ENCODE measurements at places on chromosomes 16 and 17.

DNA sequence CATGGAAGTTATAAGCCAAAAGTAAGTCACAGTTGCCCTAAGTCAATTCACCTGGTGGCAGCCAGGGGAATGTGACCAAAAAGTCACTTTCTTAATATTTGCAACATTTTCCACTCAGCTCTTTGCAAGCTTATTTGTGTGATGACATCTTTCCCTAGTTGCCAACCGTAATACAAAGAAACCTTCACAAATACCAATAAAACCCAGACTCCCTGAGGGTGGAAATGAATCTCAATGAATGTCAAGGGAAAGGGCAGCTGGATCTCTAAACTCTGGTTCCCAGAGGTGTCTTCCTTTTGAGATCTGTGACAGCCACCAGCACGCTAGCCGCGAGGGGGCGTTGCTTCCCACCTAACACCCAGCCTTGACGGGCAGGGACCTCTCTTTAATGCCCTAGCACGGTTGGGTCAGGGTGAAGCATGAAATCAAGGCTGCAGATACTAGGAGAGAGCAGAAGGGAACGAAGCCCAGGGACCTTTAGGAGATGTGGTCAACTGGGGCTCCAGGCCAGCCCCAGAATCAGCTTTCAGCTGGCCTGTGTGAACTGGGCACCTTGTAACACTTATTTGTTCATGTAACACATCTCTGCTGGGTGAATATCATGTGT lies 82.2 kb downstream of the CMC2 start:
- peak; percentile 69 for DNase-seq

DNA sequence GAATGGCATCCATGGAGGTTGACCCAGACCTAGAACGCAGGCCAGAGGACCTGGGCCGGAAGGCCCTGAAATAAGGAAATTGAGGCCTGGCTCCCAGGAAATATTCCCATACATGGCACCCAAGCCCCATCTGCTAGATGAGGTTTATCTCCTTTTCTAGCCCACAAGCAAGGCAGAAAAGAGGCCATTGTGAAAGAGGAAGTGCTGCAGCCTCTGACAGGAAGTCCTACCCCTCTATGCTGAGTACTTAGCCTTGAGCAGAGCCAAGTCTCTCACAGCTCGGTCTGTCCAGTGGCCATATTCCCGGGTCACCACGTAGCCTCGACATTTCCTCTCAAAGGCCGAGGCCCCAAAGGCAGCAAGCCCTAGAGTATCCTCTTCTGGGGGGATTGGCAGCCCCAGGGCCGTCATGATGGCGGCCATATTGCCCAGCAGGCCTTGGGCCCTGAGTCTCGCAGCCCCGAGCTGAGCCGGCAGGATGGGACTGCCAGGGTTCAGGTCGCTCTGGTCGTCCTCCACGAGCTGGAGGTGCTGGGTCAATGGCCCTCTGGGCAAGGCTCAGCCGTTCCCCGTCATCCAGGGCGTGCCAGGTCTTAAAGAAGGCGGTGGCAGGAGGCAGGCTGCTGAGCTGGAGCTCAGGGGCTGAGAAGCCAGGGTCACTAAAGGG lies 7.8 kb downstream of the CTF1 start:
- DNase-seq, result no peak

- no peak for DNase-seq
These were observed 127.3 kb upstream of the MON1B start for GRCh38 chr16:77063676-77064016.

- no peak for DNase-seq
These were observed at the start of gene HS3ST3A1 for GRCh38 chr17:13601776-13602551. TSS of gene HS3ST3A1 (minus strand) at chr17:13601929. CDS start at chr17:13601129, 800 bp downstream.

GRCh38 chr17:47013341-47013740 lies 34.3 kb upstream of the RPRML start:
- no peak for DNase-seq

DNA sequence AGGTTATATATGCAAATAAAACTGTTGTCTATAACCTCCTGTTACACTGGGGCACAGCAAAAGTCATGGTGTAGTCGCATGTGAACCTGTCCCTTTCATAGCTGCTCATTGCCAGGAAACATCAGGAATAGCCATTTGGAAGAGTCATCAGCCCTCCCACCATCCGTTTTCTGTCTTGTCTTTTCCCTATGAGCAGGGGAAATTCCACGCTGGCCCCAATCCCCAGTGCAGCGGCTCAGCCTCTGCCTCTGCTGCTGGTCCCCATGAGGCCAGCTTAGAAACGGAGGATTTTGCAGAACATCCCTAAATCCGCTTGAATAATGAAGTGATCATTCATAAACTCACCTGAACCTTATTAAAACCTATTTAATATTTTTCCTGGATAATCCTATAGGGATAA lies 10.5 kb downstream of the MAPT start:
- no peak for DNase-seq

DNA sequence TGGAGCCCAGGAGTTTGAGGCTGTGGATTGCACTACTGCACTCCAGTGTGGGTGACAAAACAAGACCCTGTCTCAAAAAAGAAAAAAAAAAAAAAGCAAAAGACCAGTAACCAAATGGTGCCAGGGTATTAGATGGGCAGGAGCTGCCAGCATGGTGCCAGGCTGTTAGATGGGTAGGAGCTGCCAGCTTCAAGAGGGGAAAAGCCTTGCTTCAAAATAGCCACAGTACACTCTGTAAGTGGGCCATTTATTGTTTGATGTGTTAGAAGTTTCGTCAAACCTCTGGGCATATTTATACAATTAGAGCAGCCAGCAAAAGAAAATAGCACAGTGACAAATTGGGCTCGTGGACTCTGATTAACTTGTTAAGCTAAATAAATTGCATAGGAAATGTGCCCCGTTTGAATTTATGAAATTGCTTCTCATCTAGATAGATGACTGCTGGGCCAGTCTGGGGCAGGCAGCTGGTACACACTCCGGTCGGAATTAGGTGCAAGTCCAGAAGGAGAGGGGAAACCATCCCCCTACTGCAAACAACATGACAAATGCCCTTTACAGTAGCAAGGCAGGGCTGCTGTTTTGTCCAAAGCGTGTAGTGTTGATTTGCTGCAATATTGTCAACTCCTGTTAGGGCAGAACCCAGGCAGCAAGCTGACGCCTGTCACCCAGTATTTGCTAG lies 126.3 kb upstream of the IRX3 start:
- DNase-seq, result no peak

DNA sequence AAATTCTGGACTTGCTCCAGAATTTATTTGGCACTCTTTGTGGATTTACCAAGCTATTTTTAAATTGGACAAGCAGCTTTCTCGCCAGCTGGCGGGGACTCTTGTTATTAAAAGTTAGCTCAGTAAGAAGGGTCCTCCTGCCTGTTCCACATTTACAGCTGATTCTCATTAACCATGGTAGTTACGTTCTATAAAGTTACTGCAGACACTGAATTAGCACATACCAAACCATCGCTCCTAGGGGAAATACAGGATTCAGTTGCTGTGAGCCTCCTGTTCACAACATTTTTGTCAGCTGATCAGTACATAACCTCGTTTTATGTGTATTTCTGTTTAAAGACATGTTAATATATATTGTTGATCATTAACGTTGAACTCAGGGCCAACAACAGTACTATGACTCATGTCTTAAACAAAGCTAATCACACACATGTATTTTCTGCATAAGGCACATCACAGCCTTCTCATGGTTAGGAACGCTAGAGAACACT lies 4.2 kb downstream of the LDAF1 start:
- DNase-seq, result no peak

DNA sequence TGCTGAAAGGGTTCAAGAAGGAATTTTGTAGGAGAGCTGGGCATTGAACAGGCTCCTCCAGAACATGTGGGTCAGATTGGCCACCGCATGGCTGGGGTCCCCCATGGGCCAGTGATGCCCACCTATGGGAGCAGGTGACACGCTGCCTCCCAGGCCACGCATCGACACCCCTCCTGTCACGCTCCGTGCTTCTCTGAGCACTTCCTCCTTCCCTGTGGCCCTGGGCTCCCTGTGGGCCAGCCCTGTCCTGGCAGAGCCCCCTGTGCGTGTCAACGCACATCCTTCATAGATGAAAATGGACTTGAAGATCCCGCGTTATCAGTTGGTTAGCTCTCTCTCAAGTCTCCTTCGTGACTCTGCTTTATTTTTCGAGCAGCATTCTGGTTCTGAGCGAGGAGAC lies 160.3 kb downstream of the RPTOR start:
- no peak for DNase-seq

- DNase-seq, result no peak
These were observed 22.6 kb downstream of the TPPP3 start for GRCh38 chr16:67370661-67371060.

DNA sequence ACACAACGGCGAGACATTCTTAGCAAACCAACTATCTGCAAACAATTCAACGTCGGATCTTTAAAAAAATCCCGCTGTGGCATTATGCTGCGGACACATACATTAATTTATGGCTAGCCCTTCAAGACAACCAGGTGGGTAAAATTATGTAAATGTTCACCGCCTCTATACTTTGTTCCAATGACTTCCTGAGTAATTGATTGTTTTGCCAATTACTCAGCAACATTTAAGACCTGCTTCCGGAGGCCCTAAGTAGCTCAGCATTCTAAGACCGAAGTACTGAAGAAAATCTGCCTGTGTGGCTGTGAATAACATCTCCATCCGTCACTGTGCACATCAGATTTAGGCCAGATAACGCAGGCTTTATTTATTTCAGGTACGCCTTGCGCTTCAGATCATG lies 23.3 kb downstream of the QPRT start:
- no peak for DNase-seq

GRCh38 chr17:37488607-37489196 lies 989 bp upstream of the DUSP14 start:
- DNase-seq, result peak; percentile 61

DNA sequence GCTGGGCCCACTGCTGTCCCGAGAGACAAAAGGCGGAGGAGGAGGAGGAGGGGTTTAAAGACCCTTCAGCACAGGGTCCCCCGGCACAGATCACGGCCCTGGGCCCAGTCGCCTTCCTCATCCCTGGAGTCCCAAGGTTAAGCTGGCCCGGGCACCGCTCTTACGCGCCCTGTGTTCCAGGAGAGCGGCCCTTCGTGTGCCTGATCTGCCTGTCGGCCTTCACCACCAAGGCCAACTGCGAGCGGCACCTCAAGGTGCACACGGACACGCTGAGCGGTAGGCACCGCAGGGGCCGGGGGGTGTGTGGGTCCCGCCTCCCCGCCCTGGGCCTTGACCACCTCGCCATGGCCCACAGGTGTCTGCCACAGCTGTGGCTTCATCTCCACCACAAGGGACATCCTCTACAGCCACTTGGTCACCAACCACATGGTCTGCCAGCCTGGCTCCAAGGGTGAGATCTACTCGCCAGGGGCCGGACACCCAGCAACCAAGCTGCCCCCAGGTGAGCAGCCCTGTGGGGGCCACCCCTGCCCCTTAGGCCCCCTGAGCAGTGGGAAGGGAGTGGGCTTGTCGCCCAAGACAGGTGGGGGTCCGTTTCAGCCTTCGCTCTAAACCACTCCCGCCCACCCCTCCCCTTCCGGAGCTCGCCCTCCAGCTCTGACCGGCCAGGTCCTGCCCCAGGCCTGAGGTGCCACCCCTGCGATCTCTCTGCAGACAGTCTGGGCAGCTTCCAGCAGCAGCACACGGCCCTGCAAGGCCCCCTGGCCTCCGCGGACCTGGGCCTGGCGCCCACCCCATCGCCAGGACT lies 37.6 kb upstream of the ZC3H18 start:
- no peak for DNase-seq

- DNase-seq, result no peak
These were observed 117.8 kb downstream of the SOCS1 start for GRCh38 chr16:11138022-11138768.

DNA sequence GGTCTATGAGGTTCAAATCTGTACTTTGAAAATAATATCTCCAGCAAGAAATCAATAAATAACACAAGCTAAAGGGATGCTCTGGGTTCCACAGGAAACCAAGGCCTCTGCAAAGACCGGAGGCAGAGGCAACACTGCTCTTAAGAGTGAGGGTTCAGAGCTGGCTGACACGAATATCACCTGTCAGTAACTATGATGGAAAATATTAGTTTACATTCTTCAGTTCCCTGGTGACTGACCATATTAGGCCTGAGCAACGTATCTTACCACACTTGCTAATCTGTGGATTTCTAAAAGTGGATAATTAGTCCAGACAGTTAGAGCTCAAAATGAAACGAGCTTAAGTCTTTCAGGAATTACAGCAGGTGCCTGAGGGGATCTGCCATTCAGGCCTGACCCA lies 459.3 kb downstream of the HS3ST3B1 start:
- no peak for DNase-seq

DNA sequence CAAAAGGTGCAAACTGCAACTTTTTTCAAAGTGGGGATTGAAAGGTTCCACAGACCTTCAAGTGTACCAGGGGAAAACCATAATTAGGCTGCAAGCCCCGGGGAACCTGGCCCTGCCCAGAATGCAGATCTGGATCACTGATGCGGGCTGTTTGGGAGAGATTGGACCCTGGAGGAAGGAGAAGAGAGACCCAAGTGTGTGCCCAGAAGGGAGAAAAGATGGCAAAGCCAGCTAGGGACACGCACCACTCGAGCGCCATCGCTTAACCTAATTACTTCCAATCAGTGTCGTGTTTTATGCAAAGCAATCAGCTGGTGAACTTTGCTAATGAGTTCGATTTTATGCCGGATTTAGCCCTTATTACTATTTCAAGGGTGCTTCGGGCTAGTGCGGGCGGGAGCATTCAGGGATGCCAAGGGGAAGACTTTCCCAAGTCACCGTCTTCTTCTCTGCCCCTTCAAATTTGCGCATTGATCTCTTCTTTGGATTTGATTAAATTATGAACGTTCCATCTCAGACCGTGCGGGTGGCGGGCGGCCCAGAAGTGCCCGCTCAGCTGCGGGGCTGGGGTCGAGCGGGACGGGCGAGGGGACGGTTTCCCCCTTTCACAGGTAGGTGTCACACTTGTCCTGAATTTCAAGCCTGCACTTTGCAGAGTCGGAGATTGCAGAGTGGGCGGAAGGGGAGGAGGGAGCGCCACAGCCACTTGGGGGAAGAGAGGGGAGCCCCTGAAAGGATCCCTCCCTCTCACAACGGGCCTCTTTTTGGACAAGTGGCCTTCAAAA lies 4.0 kb downstream of the IRX5 start:
- DNase-seq, result no peak

GRCh38 chr17:76962858-76963257 lies 94.7 kb downstream of the MGAT5B start:
- no peak for DNase-seq

GRCh38 chr16:82011199-82011641 lies at the start of gene SDR42E1:
TSS of gene SDR42E1 (minus strand) at chr16:82011470. CDS start at chr16:82000858, 10,612 bp downstream.
- DNase-seq, result peak; percentile 34

- no peak for DNase-seq
These were observed 19.3 kb upstream of the CLEC3A start for GRCh38 chr16:78002915-78003538.

GRCh38 chr16:13873835-13874438 lies 46.0 kb upstream of the ERCC4 start:
- no peak for DNase-seq

DNA sequence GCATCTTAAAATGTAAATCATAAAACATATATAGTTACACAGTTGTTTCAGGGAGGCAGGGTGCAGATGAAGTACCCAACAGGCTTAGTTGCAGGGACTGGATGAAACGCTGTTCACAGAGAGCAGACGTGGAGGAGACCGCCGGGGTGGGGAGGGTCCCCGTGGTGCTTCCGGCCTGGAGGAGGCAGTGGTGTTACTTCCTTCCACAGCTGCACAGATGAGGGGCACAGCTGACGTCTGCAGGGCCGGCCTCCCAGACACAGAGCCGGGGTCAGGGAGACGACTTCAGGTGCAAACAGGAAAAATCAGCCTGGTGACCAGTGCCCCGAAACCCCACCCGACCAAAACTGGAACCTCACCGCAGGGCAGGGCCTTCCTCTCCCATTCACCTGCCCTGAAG lies 17.1 kb downstream of the SPIRE2 start:
- no peak for DNase-seq

Data from T-helper 2 cell (primary cell).